ENCODE measurements at places on chromosomes 3 and 15.

GRCh38 chr15:30872341-30872748, 31.4 kb upstream of the FAN1 start:
- no peak for DNase-seq

DNA sequence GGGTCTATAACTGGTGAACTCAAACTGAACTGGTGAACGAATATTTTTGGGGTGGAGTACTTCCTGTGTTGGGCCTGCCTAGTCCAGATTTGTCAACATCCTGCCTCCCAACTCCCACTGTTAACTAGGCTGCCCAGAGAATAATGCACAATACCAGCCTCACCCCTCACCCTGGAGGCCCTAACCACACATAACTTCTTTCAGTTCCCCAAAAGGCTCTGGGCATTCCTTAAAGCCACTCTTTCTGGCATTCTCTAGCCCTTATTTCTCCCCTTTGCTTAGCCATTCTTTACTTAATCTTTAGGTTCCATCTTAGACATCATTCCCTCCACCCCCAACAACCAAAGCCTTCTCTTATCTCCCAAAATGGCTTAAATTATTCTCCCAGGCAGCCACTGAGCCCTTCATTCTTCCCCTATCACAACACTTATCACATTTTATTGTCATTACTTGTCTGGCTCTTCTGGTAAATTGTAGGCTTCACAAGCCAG, 9.1 kb upstream of the SEC11A start:
- DNase-seq = peak; percentile 30

DNA sequence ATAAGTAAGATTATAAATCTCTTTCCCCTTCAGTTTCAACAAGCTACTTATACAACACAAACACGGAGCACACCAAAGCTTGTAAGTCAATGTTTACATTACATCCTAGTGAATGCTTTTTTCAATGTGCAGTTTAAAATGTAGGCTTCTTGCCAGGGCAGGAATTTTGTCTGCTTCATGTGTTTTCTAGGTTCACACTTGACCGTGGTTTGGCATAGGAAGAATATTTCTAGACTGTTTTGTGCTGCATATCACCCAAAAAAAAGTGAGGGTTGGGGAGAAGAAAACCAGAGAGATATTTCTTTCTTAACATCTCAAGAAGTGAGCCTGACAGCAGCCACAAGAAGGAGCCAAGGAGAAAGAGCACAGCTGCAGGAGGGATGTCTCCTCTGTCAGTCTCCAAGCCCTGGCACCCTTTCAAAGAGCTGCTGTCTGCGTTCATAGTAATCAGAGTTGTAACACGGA, 255.8 kb downstream of the MEIS2 start:
- no peak for DNase-seq

- DNase-seq = no peak
Measured at GRCh38 chr3:11275926-11276325, 3.7 kb downstream of the ATG7 start.

- DNase-seq = no peak
Measured at GRCh38 chr15:62983956-62984355, 58.6 kb upstream of the TPM1 start.

GRCh38 chr3:125061170-125061569, 5.4 kb upstream of the HEG1 start:
- DNase-seq = no peak

DNA sequence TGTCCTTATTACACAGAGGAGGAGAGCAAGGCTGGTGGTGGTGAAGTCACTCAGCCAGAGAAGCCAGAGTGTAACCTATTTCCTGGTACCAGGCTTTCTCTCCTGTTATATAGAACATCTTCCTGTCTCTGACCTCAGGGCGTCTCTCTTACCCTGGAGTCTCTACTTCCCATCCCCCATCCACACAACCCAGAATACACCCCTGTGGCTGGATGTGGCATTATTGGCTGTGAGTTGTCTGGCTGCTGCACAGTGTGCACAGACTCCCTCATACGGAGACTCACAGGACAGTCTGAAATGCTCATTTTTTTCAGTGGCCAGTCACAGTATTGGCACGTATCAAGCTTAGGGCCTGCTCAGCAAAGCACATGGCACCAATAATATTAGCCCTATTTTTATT, 8.6 kb downstream of the PODXL2 start:
- DNase-seq = no peak

GRCh38 chr3:125356140-125357026, 18.7 kb downstream of the ZNF148 start:
- DNase-seq = no peak

GRCh38 chr3:151015767-151016477, 43.4 kb upstream of the CLRN1 start:
- DNase-seq = no peak

DNA sequence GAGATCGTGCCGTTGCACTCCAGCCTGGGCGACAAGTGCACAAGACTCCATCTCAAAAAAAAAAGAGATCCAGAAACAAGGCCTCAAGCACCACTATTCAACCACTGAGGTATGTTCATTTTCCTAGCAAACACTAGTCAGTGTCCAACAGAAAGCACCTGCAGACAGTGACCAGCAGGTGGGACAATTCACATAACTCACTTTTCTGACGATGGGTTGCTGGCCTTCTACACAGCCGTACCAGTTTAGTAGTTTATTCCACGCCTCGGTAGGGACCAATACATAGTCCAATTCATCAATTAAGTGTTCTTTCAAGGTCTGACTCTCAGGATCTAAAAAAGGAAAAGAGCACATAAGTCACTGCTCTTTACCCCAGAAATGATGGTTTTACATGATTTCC, 12.4 kb downstream of the USP4 start:
- DNase-seq = no peak
